NCI-H187 treated with DMSO at 0.1 percent for 48 hours (cell line): ENCODE measurements at places on chromosomes 7 and 10.

GRCh38 chr7:55946545-55946944, 5.1 kb upstream of the MRPS17 start:
- DNase-seq, result no peak

DNA sequence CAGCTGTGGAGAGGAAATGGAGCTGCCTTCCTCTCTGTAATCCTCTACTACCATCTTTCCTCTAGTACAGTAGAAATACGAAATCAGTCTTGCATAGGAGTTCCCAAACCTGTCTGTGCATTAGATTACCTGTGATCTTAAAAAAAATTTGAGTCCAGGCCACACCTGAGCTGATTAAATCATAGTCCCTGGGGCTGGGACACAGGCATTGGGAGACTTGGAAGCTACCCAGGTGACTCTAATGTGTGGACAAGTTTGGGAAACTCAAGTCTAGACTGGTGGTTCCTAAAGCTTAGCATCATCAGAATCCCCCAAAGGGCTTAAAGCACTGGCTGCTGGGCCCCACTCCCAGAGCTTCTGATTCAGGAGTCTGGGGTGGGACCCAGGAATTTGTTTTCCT, 152.7 kb upstream of the GLI3 start:
- no peak for DNase-seq

DNA sequence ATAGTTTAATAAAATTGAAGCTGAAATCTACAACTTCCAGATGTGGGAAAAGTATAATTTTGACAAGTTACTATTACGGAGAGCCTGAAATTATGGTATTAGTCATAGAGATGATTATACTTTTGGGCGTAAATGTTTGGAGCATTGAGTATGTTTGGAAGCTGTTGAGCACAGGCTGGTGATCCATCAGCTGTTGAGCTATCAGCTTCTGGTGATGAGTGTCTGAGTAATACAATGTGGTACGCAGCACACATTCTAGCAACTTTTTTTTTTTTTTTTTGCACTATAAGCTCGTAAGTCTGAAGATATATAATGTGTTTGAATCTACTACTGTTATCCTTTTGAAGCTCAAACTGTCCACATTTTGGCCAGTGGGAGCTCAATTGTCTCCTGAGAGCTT, 123.4 kb downstream of the ATE1 start:
- DNase-seq, result no peak

GRCh38 chr7:143013893-143014292, 13.0 kb downstream of the OR9A2 start:
- DNase-seq, result no peak

DNA sequence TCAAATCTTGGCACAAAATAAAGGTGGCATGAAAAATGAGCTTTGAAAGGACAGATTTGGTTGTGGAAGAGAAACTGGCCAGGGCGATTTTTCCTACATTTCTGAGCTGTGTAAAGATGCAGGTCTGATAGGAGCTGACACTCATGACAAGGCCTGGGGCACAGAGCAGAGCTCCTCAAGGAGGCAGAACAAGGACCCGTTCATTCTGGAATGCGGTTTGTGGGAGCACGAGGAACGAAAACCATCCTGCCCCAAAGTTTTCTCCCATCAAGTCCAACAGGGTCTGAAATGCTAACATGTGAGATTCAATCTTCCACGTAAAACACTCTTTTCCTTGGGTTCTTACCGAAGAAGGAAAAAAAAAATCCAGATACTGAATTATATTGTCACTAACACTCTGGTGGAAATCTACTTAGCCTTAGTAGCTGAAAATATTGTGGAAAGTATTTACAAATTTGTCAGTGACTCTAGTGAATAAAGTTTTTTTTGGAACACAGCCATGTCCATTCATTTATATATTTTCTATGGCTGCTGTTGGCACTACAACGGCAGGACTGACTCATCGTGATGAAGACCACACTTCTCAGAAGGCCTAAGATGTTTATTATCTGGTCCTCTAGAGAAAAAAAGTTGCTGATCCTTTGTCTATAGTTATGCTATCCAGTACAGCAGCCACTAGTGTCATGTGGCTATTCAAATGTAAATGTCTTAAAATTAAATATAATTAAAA, 215.7 kb downstream of the BAMBI start:
- DNase-seq, result no peak

DNA sequence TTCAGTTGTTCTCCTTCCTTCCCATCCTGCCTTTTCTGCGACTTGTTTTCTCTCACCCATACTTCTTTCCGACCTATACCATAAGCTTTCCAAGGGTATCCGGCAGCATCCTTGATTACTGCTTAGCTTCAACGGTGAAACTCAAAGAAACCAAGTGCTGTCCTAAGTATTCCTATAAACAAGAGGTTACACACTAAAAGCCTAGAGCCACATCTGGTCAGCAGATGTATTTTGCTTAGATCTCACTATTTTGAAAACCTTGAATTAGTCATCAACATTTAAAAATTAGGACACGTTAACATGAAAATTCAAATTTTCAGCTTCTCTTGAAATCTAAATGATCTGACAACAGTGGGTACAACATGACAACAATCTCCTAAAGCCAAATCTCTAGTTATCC, 20.0 kb downstream of the ARHGAP21 start:
- no peak for DNase-seq

DNA sequence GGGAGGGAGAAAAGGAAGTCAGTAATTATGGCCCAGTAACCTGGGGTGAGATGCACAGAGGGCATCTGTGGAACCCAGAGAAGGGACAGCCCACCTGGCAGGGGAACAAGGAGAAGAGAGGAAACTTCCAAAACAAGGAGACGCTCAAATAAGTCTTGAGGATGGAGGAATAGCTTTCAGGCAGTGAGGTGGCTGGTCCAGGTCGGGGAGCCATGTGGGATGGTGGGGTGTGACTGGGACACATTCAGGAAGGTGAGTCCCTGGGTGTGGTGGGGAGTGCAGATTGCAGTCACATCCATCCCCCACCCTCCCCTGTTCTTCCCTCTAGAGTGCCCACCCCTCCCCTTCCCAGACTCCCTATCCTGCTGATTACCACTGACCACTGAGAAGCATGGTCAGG, 175.4 kb downstream of the GRID1 start:
- no peak for DNase-seq

DNA sequence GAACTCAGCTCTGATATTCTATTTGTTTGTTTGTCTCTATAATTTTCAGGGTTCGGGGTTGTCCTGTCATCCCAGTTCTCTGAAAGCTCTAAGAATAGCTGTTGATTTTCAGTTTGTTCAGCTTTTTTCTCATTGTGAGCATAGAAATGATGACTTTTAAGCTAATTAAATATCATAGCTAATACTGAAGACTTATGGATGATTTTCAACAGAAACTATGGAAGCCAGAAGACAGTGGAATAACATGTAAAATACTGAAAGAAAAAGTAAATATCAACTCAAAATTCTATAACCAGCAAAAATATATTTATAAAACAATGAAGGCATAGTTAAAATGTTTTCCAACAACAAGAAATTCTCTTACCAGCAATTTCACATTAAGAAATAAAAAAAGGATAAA, 96.4 kb upstream of the ETV1 start:
- DNase-seq, result no peak

DNA sequence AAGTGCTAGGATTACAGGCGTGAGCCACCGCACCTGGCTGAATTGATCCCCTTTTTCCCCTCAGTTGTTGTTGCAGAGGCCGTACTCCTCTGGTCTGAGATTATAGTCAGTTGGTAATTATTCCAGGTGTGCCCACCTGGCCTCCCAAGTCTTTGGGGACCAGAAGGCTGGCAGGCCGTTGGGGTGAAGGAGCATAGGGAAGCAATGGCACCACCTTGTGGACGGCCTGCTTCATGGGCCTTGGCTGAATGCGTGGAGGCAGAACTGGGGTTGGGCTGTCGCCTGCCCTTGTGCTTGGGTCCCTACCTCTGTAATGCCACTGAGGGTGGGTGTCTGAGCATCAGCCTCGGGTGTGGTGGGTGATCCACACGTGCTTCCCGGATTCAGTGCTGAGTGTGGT, 125.7 kb downstream of the RGS10 start:
- no peak for DNase-seq

DNA sequence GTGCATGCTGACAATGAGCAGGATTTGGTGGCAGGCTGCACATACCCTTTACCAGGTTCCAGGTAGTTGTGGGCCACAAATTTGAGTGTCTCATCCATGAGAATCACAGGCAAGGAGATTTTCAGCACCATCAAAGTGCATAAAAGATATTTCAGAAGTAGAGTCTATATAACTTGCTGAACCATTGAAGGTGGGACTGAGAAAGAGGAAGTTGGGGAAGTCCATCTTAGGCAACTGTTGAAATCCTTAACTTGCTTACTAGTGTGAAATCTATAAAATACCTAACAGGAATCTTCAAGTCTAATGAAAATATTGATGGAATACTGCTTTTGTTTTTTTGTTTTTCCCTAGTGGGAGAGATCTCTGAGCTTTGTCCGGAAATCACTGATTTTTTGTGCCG, 325.1 kb upstream of the PLXDC2 start:
- DNase-seq, result no peak

DNA sequence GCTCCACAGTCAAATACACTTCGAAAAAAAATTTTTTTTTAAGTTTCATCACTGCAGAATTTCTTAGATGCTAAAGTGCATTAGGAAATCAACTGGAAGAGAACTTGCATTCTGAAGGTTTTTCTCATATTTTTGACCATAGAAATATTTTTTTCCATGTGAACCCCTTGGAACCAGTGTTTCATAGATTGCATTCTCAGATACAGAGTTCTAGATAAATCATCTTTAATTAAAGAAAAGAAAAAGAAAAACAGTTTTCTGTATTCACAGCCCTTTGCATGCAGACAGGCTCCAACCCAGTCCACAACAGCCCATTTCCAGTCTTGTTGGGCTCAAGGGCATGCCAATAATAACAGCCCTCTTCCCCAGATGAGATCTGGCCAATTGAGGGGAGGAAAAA, 75.5 kb upstream of the RPA3 start:
- no peak for DNase-seq

DNA sequence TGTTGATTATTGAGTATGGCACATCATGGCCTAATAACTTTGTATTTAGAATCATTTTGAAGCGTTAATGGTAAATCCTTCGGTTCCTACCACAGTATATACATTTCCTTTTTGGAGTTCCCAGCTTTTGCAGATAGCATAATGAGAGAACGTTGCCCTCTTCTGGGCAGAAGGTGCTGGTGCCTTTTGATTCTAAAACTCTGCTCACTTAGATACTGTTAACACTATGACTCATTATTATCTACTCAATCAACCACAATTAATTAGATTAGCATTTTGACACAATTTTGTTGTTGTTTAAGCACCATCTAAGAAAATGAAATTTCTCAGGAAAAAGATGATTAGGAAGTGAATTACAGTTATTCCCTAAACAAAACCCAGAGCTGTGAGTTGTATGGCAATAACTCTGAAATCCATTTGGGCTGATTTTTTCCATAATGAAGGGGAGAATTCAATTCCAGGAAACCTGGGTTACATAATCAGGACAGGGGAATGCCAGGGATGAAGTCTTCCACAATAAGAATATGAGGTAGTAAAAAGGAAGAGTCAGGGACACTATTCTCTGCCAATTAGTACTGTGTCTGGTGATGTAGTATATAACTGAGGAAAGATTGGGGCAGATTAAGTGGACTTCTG, 11.5 kb upstream of the DLD start:
- no peak for DNase-seq

DNA sequence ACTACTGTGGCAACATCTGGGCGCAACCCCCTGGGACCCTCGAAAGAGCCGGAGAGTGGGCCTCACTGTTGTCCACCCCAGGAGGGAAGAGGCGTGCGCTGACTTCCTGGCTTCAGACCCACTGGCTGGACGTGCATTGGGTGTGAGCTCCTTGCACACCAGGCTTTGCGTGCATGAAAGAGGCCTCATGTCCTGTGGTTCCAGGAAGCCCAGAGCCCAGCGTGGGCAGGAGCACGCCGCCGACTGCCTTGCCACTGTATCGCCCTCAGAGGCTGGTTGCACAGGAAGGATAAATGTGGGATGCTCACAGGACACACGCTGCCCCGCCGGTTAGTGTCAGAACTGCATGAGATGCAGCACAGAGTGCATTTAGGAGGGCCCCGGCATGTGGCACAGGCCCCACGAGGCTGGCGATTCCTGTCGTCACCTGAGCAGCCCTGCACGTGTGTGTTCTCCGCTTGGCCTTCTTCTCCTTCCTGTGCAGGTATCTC, 8.5 kb upstream of the JAKMIP3 start:
- DNase-seq, result no peak

GRCh38 chr10:69124563-69125268, 738 bp downstream of the VPS26A start:
- DNase-seq, result no peak

- DNase-seq, result no peak
Measured at GRCh38 chr7:95508780-95509179, 23.0 kb downstream of the ASB4 start.

- DNase-seq, result no peak
Measured at GRCh38 chr7:8378349-8379019, 54.9 kb upstream of the NXPH1 start.

- no peak for DNase-seq
Measured at GRCh38 chr7:105352018-105352612, 36.6 kb downstream of the SRPK2 start.

GRCh38 chr7:147171013-147171391, 1054.4 kb downstream of the CNTNAP2 start:
- DNase-seq, result no peak

DNA sequence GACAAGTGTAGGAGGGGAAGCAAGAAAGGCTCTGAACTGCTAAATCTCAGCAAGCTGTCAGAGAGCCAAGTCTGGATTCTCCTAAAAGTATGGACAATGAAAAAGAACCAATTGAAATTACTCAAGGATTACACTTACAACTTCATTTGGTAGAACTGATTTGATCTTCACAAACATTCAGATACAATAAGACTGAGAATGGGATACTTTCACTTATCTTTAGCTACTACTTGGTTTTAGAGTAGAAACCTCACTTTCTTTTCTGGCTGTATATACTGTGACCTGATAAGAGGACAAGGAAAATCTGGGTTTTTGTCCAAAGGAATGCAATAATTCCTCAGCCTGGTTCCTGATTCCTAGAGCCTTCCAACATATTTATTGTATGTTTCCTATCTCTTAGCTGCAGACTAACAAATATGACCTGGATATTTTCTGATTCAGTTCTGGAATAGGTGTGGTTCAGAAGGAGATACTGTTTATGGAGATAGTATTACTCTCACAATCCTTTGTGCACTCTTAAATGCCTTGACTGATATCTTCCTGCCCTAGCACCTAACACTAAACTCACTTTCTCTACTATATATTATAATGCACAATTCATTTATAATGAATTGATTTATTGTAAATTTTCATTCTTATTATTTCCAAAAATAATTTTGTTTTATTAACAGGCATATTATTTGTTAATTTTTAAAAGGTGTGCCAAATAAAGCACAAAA, 7.3 kb downstream of the SEMA3A start:
- no peak for DNase-seq
